ENCODE measurements at places on chromosomes 4 and X. TPM values are rescaled to one million over a fixed set of nuclear protein-coding genes. Genes with fewer than 3 reads are reported as not detected.

Gene FGD1
- 0.31 TPM for total RNA-seq

DNA sequence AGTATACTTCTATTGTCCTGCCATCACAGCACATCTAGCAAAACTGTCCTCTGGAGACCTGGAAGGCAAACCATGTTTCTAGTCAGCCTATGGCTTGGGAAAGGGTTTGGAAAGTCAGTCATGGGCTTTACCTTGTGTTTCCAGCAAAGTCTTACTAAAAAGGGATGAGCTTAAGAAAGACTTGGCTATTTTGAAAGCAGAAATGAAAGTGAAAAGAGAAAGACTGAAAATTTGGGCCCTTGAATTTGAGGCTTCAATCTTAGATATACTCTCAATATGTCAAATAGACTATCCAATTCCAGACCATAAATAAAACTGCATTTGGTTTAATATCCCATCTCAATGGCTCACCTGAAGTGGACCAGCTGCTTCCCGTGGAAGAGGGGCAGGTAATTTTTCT, 127.9 kb downstream of the ZNF330 start:
- DNase-seq: no peak

DNA sequence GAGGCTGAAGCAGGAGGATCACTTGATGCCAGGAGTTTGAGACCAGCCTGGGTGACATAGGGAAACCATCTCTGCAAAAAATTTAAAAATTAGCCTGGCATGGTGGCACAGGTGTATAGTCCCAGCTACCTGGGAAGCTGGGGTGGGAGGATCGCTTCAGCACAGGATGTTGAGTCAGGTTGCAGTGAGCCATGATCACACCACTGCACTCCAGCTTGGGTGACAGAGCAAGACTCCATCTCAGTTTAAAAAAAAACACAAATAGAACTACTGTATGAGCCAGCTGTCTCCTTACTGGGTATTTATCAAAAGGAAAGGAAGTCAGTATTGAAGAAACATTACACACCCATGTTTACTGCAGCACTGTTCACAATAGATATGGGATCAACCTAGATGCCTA, 138.7 kb downstream of the RAP1GDS1 start:
- no peak for DNase-seq

GRCh38 chr4:68498413-68499007, 51.2 kb downstream of the TMPRSS11E start:
- no peak for DNase-seq

GRCh38 chr4:154877110-154877760, 96.2 kb downstream of the RBM46 start:
- no peak for DNase-seq

DNA sequence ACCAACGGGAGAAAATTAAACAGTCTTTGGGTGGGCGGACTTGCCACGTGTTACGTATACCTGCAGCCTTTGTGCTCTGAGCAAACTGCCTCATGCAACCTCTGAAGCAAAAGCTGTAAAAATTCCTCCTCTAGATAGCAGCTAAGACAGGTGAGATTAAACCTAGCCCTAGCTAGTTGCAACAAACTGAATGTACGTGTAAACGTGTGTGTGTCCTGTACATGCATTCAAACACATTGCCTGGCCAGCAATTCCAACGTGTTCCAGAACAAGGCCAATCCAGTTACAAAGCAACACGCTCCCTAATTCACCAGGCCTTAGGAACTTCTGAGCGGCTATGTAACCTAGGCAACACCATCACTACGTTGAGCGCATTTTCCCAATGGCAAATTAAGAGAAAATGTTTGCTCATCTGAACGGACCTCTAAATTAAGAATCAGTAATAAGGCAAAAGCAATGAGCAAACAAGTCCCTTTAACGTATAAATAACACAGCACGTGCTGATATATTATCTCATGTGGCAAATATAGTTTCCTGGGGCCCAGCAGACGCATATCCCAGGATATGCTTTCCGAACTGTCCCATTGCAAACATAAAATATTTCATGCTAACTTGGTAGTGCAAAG, 792 bp downstream of the PPID start:
- no peak for DNase-seq

- peak; percentile 2 for DNase-seq
Observed at GRCh38 chrX:65451663-65452062, 82.9 kb downstream of the LAS1L start.

DNA sequence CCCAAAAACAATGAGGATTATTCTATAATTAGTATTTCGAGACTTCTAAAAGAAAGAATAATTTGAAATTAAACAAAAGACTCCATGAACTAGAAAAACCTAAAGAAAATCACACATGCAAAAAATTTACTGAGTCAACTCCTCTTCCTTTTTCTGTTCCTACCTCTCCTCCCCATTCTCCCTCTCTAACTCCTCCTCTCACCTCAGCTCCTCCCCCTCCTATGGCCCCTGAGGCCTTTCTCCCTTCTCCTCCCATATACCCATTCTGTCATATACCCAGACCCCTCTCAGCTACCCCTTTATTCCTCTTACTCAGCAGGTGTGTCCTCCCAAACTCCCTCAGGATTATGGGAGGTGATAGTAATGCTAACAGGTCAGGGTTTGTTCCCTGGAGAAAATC, 57.4 kb downstream of the SERTM2 start:
- no peak for DNase-seq

- DNase-seq: no peak
Observed at GRCh38 chrX:25015486-25016360, at the start of gene ARX. Gene ARX, minus strand, starts transcription at chrX:25015965. Its CDS starts 228 bp downstream, at chrX:25015737.

GRCh38 chr4:138438608-138439007, 196.5 kb upstream of the SLC7A11 start:
- DNase-seq: no peak

GRCh38 chrX:121114691-121115090, 67.3 kb downstream of the GLUD2 start:
- DNase-seq: no peak

DNA sequence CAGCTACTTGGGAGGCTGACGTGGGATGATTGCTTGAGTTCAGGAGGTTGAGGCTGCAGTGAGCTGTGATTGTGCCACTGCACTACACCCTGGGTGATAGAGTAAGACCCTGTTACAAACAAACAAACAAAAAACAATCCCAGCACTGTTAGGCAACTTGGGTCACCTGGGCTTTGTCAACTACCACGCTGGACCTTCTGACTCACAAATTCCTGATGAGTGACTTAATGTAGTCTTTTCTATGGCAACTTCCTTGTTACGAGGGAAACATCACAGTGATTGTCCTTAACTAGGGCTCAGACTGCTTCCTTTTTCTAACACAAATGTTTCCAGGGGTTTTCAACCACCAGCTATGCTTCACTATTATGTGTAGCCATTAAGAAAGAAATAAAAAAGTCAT, 128.8 kb upstream of the GPC4 start:
- no peak for DNase-seq

GRCh38 chr4:66687459-66687858, 857.8 kb downstream of the CENPC start:
- DNase-seq: no peak

- DNase-seq: no peak
Observed at GRCh38 chr4:153409924-153410501, 56.1 kb upstream of the TMEM131L start.

DNA sequence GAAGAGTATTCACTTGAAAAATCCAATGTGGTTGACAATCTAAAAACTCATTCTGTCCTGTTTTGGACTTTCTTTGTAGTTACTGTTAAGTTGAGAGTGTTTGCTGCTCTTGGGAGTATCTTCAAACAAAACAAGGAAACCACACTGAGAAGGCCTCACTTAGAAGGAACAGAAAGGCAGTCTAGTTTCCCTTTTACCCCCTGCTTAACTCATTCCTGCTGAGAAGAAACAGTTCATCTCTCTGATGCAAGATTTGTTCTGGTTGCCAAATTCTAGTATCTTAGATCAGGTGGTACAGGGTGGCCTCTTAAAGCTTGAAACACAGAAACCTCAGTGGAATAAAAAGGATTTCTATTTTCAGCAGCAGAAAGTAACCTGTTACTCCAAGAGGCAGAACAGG, 41.4 kb downstream of the GUCY2F start:
- DNase-seq: no peak

DNA sequence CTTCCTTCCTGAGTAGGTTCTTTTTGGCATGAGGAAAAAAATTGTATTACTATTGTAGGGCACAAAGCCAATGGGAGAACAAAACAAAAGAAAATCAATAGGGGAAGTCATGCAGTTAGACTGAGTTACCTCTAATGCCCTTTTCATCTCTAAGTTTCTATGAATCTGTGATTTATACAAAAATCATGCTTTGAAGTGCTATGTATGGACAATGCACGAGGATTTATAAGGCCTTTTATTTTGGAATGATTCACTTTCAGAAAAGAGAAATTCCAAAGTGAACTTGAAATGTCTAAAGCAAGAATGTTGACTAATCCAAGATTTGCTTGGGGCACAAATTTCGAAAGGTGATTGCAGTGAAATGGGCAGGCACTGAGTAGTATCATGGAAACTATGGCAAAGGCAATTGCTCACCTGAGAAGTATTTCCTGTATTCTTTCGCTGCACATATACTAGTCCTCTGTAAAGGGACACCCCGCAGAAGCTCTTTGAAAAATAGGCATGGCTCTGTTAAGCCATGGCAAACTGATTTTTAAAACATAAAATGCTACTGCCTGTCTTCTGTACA, 52.8 kb downstream of the ADGRG4 start:
- DNase-seq: no peak

Gene VSIG4
- total RNA-seq: 0.57 TPM

- no peak for DNase-seq
Observed at GRCh38 chr4:116395408-116395807, 690.0 kb downstream of the TRAM1L1 start.

Gene SPATA18
- 0.21 TPM for total RNA-seq

- no peak for DNase-seq
Observed at GRCh38 chrX:46965125-46965758, 53.0 kb downstream of the JADE3 start.

Gene TAPT1
- 52.5 TPM for total RNA-seq

- DNase-seq: no peak
Observed at GRCh38 chrX:50812995-50813842, 775 bp downstream of the SHROOM4 start.

GRCh38 chrX:30910124-30910860, 21.2 kb upstream of the TAB3 start:
- no peak for DNase-seq

- no peak for DNase-seq
Observed at GRCh38 chr4:132901224-132901623, 247.9 kb upstream of the PCDH10 start.

DNA sequence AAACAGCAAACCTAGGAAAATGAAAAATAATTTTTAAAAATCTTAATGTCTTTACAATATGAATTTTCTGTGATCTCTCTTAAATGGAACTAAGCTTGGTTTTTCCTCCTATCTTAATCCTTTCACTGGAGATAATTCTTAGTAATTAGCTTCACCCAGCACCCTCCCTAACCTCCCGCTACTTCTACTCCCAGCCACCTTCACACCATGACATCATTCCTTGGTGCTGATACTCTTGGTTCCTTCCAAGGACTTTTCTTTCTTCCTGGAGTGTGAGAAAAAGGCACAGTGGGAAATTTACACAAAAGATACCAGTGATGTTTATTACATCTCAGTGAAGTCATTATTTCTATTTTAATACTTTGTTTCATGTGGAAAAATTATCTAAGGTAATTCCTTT, 163.6 kb upstream of the PLAC1 start:
- DNase-seq: no peak

- DNase-seq: no peak
Observed at GRCh38 chr4:122050841-122051240, 99.0 kb upstream of the TRPC3 start.

GRCh38 chrX:110987292-110987691, 108.7 kb upstream of the PAK3 start:
- DNase-seq: no peak

Gene NAP1L3
- 1.8 TPM for total RNA-seq

GRCh38 chr4:182235021-182235795, 8.0 kb upstream of the TENM3 start:
- no peak for DNase-seq

- no peak for DNase-seq
Observed at GRCh38 chr4:52052475-52052780, 1.3 kb downstream of the SPATA18 start.

DNA sequence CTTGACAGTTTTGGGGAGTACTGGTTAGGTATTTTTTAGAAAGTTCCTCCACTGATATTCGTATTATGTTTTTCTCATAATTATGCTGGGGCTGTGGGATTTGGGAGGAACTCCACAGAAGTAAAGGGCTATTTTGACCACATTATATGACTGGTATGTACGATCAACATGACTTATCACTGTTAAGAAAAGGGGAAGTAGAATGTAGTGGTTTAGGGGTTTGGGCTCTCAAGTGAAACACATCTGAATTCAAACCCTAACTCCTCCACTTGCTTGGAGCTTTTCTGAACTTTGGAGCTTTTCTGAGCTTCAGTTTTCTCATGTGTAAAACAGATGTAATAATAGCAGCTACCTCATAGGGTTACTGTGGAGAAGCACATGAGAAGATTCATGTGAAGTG, 96.4 kb upstream of the C1GALT1C1 start:
- DNase-seq: no peak

DNA sequence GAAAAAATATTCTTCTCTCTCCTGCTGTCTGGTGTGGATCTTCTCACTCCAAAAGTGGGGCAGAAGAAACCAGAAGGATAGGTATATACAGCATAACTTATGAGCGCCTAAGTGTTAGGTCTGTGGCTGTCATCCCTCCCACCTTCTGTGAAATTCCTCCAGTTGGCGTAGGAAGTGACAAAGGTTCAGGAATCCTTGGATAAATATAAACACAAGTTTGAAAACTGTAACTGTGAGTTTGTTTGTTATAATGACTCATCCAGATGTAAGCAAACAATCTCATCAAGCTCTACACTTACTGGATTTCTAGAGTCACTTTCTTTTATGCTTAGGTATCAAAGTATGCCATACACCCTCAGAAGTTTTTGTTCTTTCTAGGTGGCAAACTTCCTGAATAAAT, 405.2 kb downstream of the FAT4 start:
- no peak for DNase-seq

Gene WDR19
- total RNA-seq: 10.6 TPM

Gene CT83
- not detected for total RNA-seq

Gene CCKAR
- total RNA-seq: not detected
